ENCODE measurements at places on chromosomes 5 and 9.
A peak's percentile ranks its signal among the peaks of the same experiment; 100 is the strongest.

- DNase-seq = no peak
Observed at GRCh38 chr9:120856700-120857099, 14.0 kb upstream of the PSMD5 start.

- no peak for DNase-seq
Observed at GRCh38 chr9:21810881-21811280, 8.4 kb downstream of the MTAP start.

DNA sequence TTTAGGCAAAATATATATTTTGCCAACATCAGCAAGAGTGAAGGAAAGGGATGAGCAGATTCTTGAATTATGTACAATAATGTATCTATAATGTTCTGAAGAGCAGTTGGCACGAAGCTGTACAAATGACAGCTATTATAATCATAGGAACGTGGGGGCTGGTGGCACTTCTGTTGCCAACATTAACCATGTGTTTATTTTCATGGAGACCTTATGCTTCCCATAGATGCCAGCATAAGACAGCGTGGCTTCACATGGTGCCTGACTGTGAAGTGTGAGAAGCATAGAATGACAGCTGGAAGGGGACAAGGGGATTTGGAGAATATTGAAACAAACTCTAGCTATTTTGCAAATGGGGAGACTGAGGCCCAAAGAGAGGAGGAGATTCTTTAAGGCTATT lies 52.6 kb upstream of the ATP10B start:
- no peak for DNase-seq

DNA sequence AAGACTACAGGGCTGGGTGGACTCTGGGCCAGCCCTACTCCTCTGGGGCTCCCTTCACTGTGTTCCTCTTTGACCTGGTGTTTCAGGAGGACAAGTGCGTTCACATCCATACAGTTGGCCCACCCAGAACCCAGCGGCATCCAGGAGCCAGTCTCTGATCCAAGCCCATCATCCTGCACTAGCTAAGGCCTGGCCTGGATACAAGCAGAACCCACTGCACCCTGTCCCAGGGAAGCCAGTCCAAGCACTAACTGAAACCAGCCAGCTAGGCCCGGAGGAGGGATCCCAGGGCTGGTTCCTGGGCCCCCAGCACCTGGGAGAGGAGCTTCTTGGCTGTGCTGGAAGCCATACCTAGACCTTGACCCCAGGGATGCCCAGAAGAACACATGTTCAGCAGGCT lies 4.1 kb upstream of the GBGT1 start:
- DNase-seq = no peak

DNA sequence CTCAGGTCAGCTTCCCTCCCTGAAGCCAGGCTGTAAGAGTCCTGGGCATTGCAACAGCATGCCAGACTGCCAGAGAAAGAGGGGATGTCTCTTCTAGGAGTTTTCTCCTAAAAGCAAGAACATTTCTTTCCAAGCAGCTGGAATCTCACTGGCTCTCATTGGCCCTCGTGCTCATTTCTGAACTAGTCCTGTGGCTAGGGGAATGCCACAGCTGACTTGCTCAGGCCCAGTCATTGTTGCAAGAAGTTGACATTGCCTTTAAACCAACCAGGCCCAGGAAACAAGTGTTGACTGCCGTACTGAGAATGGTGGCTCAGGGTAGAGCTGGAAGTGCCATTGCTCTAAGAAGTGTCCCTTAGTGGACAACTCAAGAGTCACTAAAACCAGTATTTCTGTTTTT lies 15.0 kb upstream of the CEP120 start:
- DNase-seq = no peak

- no peak for DNase-seq
Observed at GRCh38 chr9:70260606-70261005, 1.8 kb downstream of the SMC5 start.

DNA sequence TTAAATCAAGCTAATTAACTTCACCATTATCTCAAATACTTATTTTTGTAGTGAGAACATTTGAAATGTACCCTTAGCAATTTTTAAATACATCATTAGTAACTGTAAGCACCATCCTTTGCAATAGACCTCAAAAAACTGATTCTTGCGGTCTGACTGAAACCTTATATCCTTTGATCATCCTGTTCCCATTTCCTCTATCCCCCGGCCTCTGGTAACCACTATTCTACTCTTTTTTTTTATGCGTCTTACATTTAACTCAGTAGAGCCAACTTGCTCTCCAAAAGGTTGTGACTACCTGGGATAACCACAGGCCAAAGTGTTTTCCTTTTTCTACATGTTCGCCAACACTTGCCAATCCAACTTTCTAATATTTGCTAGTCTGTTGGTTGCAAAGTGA lies 106.1 kb downstream of the IRX1 start:
- no peak for DNase-seq

DNA sequence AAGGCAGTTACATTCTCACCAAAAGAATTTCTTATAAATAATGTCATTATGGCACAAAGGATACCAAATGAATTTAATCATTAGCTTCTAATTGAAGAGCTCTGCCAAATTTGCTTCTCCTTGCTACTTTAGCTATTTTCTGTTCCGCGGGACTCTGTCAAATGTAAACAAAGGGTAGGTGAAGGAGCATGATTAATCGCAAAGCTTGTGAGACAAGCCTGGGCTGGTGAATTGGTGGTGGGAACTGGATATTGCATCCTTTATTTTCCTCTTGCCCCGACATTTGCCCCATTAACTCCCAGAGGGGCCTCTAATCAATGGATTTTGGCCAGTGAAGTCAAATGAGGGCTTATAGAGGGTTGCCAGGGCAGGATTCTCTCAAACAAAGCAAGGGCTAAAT lies 234.2 kb upstream of the RFX3 start:
- no peak for DNase-seq

GRCh38 chr9:110908894-110909293 lies 129.4 kb downstream of the LPAR1 start:
- DNase-seq = no peak

- no peak for DNase-seq
Observed at GRCh38 chr5:7391215-7391614, 4.7 kb upstream of the ADCY2 start.

DNA sequence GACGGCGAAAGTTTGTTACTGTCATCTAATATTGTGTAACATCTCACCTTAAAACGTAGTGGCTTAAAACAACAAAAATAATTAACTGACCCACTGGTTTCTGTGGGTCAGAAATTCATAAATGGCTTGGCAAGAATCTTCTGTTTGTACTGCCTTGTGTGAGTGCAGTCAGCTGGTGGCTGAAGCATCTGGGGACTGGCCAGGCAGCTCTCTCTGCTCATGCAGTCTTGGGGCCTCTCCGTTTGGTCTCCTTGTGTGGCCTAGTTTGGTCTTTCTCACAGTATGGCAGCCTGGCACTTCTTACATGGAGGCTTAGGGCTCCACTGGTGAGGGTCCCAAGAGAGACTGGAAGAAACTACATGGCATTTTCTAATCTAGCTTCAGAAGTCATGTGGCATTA lies 49.0 kb upstream of the CTXN3 start:
- no peak for DNase-seq

- DNase-seq = peak; percentile 75
Observed at GRCh38 chr9:4297786-4298254, 2.0 kb downstream of the GLIS3 start.

DNA sequence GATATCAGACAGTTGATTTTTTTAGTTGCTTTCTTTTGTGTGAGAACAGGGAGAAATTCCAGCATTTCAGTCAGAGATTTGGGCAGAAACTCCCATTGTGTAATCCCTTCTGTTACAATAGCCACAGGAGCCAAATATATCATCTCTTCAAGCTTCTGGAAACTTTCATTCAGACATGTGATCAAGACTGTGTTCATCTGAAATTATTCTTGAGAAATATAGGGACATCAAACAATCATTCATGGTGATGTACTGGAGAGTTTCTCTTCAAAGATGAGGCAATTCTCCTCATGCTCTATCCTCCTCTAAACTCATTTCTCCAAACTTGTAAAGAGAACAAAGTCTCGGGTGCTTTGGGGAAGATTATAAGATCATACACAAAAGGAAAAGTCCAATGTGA lies 35.2 kb upstream of the CSNK1G3 start:
- DNase-seq = no peak

GRCh38 chr9:2603621-2604020 lies 18.0 kb upstream of the VLDLR start:
- no peak for DNase-seq

GRCh38 chr5:128522336-128522735 lies 15.7 kb downstream of the FBN2 start:
- DNase-seq = no peak

DNA sequence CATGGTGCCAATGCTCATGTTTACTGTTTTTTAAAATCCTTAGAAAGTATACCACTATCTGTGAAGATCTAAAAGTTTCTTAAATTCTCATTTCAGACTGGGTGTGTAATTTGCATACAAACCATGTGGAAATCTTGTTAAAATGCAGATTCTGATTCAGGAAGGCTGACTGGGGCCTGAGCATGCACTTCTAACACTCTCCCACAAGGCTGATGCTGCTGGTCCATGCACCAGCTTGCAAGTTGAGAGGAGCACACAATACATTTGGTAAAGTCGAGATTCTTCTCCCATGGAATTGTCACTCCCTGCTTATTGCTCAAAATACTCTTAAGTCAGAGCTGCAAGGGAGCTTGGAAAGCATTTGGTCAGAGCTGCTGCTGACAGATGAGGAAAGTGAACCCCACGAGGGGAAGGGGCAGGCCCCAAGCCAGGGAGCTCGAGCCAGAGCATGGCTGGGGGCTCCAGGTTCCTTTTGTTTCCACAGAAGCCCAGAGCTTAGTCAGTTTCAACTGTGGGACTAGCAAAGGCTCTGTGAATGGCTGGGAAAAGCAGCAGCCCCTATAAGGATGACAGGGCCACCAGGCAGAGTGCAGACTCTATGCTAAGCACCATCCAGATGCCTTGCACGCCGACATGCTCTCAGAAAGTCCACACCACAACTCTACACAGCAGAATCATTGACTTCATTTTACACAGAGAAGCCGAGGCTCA lies 93.5 kb upstream of the HAND1 start:
- no peak for DNase-seq

DNA sequence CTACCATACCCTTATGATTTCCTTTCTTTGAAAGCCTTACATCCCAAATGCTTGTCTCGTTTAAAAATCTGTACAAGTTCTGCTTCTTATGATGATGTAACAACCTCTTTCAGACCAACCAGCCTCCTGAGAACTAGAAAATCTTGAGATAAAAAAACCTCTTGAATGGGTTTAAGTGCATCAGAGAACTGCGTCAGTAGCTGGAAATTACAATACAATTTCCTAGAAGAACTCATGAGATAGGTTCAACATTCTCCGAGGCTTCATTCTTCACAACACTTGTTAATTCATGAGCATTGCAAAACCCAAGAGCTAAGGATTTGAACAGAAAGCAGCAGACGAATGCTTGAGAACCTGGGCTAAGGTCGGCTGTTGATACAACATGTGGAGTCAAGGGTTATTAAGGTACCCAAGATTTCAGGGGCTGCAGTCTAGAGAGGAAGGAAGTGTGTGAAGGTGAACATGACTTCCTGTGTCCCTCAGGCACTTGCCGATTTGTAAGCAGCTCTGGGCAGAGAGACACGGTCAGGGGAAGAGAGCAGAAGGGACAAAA lies 286.0 kb downstream of the ICE1 start:
- DNase-seq = no peak

GRCh38 chr5:125401724-125402622 lies 655.5 kb upstream of the ZNF608 start:
- DNase-seq = no peak

- no peak for DNase-seq
Observed at GRCh38 chr5:174306345-174307030, 261.0 kb downstream of the NSG2 start.

DNA sequence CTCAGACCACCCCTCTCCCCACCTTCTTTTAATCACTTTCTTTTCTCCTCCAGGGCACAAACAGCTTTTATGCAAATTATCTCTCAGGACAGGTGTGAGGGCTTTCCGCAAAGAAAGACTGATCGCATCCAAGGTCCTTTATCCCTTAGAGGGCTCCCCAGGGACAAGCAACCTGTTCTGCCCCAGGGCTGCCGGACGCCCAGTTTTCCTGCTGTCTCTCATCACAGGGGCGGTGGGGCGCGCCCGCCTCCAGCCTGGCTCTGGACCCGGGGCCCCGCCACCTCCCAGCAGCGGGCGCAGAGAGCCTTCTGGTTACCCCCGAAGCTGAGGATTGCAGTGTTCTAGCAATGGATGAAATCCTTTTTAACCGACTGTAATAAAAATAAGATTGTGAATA lies 266.1 kb downstream of the CWC27 start:
- DNase-seq = peak; percentile 56

GRCh38 chr5:56100439-56101176 lies 105.8 kb upstream of the IL6ST start:
- no peak for DNase-seq

GRCh38 chr5:56814361-56814962 lies 887 bp upstream of the MAP3K1 start:
- DNase-seq = peak; percentile 62

DNA sequence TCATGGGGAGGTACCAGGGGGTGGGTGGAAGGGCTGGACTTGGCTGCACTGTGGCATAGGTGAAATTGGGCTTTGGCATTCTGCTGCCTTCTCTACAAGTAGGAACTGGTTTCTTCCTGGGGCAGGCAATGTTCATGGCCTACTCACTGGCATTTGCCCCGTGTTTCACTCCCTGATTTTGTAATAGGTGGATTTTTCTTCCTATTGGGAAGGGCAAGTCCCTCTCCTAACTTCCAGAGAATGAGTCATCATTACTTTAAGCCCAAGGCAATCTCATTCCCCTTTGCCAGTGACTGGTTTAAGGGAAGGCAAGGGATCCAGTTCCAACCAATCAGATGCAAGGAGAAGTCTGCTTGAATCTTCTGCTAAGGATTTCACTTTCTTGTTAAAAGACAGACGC lies 67.9 kb upstream of the ANKRD55 start:
- DNase-seq = no peak

GRCh38 chr9:107584944-107585343 lies 95.4 kb upstream of the KLF4 start:
- DNase-seq = no peak

GRCh38 chr9:127129718-127130085 lies 7.3 kb upstream of the ANGPTL2 start:
- DNase-seq = no peak

GRCh38 chr5:11540112-11540511 lies 364.1 kb downstream of the CTNND2 start:
- no peak for DNase-seq

GRCh38 chr5:6579535-6579934 lies 53.3 kb downstream of the NSUN2 start:
- no peak for DNase-seq

DNA sequence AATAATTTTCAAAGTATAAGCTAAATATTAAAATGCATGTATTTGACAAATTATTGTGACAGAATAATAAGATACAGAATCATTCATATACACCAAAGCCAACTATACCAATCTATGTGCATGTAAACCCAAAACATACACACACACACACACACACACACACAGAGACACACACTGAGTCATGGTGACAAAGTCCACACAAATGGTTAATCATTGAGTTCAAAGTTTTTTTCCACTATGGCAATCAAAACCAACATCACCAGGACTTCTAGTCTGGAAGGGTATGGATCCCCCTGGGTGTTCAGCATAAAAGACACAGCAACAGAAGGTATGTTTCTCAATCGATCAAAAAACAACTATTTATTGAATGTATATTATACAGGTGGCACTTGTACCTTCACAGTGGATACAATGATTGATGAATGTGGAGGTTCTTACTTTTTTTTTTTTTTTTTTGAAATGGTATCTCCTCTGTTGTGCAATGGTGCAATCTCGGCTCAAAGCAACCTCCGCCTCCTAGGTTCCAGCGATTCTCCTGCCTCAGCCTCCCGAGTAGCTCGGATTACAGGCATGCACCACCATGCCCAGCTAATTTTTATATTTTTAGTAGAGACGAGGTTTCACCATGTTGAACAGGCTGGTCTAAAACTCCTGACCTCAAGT lies 137.0 kb downstream of the PDE4D start:
- no peak for DNase-seq
